ENCODE measurements at places on chromosomes 5 and 9. TPM values are rescaled to one million over a fixed set of nuclear protein-coding genes. Genes with fewer than 3 reads are reported as not detected.

GRCh38 chr5:154484393-154485095 lies 6.5 kb upstream of the HAND1 start:
- no peak overlapping the region for H3K27ac ChIP-seq
- H3K4me3 ChIP-seq: no peak overlapping the region
- no peaks in the 10 kb centered on the region for H3K4me1 ChIP-seq
- H3K27me3 ChIP-seq: peaks cover 82% of the 10 kb centered on the region
- no peaks in the 10 kb centered on the region for H3K36me3 ChIP-seq

The FIBCD1 gene
- total RNA-seq: 6.2 TPM

The LCN2 gene
- total RNA-seq: not detected

The PCSK5 gene
- 6.3 TPM for total RNA-seq

GRCh38 chr5:123882319-123882964 lies 370.5 kb downstream of the CSNK1G3 start:
- no peak overlapping the region for H3K27ac ChIP-seq
- no peaks in the 10 kb centered on the region for H3K27me3 ChIP-seq
- no peak for DNase-seq
- peaks cover 4% of the 10 kb centered on the region for H3K36me3 ChIP-seq

The NUTM2G gene
- 0.57 TPM for total RNA-seq

DNA sequence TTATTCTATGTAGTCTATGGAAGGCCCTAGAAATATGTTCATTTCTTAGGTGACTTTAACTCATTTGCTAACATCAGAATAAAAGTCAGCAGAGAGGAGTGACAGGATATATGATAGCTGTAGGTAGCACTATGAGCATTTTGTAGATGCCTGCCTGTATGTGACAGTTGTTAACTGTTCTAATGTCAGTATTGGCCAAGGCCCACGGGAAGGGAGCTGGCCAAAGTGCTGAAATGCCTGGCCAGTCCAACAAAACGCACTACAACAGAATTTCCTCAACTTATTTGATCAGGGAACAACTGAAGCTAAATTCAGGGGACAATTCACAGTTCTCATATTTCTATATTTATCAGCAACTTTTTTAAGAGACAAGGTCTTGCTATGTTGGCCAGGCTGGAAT lies 20.8 kb downstream of the SV2C start:
- H3K4me1 ChIP-seq: no peaks in the 10 kb centered on the region
- H3K27me3 ChIP-seq: no peaks in the 10 kb centered on the region
- no peak overlapping the region for H3K27ac ChIP-seq
- DNase-seq: peak; percentile 57
- no peaks in the 10 kb centered on the region for H3K36me3 ChIP-seq

- no peaks in the 10 kb centered on the region for H3K27me3 ChIP-seq
- H3K36me3 ChIP-seq: no peaks in the 10 kb centered on the region
- no peak overlapping the region for H3K4me3 ChIP-seq
Measured at GRCh38 chr9:119841016-119841415, 471.8 kb upstream of the BRINP1 start.

The ST8SIA4 gene
- total RNA-seq: not detected

DNA sequence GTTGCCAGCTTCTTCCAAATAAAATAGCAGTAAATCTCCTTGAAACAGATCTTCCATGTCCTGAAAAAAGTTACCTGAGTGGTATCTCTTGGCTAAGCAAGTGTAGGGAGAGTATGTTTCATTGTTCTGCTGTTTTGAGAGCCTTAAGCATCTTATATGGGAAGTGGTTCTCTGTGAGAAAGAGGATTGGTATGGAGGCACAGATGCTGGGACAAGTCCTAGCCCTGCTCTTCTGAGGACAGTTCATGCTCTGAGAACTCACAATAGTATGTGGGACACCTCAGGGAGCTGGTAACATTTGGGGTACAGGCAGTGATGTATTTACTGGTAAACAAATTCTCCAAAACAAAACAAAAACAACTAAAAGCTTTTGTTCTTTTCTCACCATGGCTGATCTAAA lies 2.0 kb downstream of the PPP3R2 start:
- no peaks in the 10 kb centered on the region for H3K4me1 ChIP-seq
- no peak overlapping the region for H3K4me3 ChIP-seq
- H3K27me3 ChIP-seq: no peaks in the 10 kb centered on the region
- DNase-seq: no peak
- H3K36me3 ChIP-seq: no peaks in the 10 kb centered on the region

The INVS gene
- total RNA-seq: 7.5 TPM

- no peaks in the 10 kb centered on the region for H3K36me3 ChIP-seq
- peak; percentile 96 for DNase-seq
- H3K27me3 ChIP-seq: no peaks in the 10 kb centered on the region
- no peak overlapping the region for H3K4me3 ChIP-seq
- no peak overlapping the region for H3K27ac ChIP-seq
Measured at GRCh38 chr9:136762915-136763648, 1.2 kb downstream of the LCN15 start.

DNA sequence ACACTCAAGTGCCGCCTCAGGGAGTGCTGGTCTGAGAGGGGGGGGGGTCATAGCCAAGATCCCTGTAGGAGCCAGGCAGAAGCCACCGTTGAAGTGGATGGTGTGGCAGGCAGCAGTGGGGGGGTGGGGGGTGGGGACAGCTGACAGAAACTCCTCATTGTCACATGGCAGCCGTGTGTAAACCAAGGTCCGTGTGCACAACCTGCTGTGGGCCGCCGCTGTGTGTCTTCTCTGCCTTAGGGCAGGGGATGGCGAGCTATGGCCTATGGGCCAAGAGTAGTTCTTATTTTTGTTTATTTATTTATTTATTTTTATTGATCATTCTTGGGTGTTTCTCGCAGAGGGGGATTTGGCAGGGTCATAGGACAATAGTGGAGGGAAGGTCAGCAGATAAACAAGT lies 13.4 kb downstream of the SQSTM1 start:
- no peak overlapping the region for H3K4me3 ChIP-seq
- peaks cover 4% of the 10 kb centered on the region for H3K4me1 ChIP-seq

All from H9 (cell line).